ENCODE measurements at places on chromosomes 11 and 22.

DNA sequence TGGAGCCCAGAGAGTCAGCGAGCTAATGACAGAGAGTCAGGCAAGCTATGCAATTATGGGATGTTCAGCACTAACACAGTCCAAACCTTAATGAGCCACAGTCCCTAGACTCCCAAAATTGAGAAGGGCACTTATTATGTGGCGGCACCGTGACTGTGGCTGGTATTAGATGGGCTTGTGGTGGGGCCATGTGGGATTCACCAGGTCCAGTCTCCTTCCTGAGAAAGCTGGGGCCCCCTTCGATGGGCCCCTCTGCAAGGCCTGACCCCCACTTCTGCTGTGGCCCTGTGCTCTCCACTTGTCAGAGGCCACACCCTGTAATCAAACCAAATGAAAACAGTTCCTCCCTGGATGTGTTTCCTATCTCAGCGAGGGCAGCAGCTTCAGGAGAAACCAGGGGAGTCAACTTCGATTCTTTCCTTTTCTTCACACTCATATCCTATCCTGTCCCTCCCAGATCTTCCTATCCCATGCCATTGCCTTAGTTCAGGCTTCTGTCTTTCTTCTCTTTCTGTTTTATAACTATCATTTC lies 42.9 kb downstream of the INSC start:
- DNase-seq: no peak

DNA sequence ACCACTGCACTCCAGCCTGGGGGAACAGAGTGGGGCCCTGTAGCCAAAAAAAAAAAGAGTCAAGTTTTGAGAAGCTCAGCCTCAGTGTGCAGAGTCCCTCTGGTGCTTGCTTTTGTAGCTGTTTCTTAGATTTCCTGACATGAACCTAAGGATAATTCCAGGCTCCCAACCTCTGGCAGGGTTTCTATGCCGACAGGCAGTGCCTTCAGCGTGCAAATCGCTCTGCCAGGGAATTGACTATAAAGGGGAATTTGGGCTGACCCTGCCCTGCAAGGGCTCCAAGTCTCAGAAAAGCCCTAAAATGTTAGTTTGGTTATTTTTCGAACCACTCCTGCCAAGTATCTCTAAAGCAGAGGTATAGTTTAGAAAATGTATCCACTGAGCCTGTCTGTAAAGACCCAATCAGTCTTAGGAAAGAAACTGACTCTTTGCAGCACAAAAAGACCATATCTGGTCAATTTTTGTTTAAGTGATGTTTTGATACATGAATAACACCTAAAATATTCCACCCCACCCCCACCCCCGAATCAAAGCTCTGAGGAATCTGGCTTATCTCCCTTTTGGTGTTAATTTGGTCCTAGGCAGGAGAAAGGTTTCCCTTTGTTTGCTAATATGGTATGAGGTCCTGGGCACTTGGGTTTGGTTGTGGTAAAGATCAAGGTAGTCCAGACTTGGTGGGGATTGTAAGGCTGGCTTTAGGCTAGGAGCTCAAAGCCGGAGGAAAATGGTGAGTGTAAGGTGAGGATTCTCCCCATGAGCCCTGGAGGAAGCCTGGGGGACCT lies 49.7 kb downstream of the ANO1 start:
- no peak for DNase-seq

- DNase-seq: peak; percentile 36
These were observed 48.5 kb upstream of the PRDM11 start for GRCh38 chr11:45097721-45098493.

GRCh38 chr22:38347181-38347943 lies 30.1 kb upstream of the CSNK1E start:
- DNase-seq: no peak

GRCh38 chr22:44604991-44605390 lies 97.0 kb upstream of the PRR5 start:
- no peak for DNase-seq

DNA sequence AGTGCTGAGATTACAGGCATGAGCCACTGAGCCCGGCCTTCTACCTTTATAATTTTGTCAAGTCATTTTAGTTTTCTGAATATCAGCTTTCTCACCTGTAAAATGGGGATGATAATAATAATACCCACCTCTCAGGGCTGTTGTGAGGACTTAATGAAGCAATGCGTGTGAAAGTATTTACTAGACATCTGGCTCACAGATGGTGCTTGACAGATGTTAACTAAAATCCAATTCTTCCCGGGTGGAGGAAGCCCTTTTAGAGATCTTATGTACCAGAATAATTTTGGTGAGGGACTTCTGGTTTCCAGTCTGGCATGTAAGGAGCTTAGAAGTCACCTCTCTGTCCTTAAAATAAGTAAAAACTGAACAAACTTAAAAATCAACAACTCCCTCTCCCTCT lies 43.7 kb upstream of the NUP160 start:
- no peak for DNase-seq

GRCh38 chr11:35131886-35132285 lies 7.1 kb upstream of the CD44 start:
- no peak for DNase-seq

GRCh38 chr22:16949561-16949960 lies 58.5 kb downstream of the GAB4 start:
- peak; percentile 25 for DNase-seq

GRCh38 chr11:83166193-83166866 lies 9.4 kb downstream of the PCF11 start:
- DNase-seq: no peak

- DNase-seq: no peak
These were observed 61.6 kb downstream of the PPP6R3 start for GRCh38 chr11:68521969-68522652.

GRCh38 chr11:46345131-46345597 lies 2.1 kb upstream of the DGKZ start:
- peak; percentile 37 for DNase-seq
